Mammary epithelial cell (primary cell): ENCODE measurements at places on chromosomes 7 and 10.

- DNase-seq, result no peak
These were observed 13.4 kb upstream of the DENND2A start for GRCh38 chr7:140654109-140654387.

DNA sequence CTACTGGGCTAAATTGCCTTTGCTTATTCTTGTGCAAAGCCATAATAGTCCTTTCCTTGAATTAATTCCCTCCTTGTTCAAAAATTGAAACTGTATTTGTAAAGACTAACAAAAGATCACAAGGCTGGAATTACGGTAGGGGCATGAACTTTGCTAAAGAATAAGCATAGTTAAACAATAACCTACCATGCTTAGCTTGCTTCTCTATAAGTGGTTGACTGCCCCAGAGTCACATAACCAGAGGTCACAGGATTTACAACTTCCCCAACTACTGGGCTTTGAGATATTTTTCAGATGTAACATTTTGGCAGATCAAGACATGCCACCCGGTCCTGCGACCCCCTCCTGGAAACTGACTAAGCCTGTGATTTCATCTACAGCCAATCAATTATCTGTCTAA, 181.4 kb downstream of the GPAM start:
- no peak for DNase-seq

DNA sequence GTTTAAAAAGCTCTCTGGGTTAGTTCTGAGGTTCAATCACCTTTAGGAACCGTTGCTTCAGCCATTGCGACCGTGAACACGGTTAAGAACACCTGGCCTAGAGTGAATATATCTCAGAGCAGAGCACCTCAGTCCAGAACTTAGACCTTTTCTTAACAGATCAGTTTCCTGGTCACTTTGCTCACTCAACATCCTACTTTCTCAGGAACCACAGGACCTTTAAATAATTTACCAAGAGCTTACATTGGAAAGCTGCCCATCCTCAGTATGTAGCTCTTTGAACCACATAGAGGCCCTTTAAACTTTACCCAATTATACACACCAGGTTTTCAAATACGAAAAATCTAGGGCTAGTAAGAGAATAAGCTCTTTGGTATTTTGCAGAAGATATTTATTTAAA, 153.2 kb downstream of the NRBF2 start:
- no peak for DNase-seq

- peak; percentile 73 for DNase-seq
These were observed 335.8 kb downstream of the ELMO1 start for GRCh38 chr7:37112876-37113275.

GRCh38 chr10:59175538-59176240, 754 bp upstream of the PHYHIPL start:
- peak; percentile 4 for DNase-seq

DNA sequence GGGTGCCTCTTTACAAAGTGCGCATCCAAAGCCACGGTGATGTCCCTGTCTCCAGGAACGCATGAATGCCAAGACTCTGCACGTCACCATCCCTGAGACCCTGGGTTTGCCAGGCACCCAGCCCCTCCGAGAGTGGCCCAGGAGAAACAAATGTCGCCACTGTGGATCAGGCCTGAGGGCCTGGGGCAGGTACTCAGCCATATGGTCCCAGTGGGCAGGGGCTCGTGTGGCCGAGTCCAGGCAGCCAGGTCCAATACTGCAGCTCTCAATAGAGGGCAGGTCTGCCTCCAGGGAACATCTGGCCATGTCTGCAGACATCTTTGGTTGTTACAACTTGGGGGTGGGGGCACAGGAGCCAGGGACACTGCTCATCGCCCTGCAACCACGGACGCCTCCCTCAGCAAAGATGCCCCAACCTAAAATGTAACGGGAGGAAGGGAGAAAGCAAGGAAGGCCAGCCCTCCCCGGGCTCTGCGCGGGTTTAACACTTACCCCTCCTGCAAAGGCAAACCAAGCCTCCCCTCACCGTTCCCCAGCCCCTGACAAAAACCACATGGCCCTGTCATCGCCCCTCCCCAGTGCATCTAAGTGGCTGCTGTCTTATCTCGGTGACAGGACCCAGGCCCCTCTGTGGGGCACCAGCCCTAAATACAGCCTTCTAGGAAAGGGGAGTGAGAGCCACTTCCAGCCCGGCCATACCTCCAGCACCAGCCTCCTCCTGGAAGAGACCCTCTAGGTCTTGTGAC, 10.3 kb upstream of the PAPOLB start:
- DNase-seq, result no peak
